ENCODE measurements at places on chromosomes 6 and 20.

GRCh38 chr6:159594750-159595117 is 98.3 kb downstream of the SOD2 start:
- no peak for DNase-seq

GRCh38 chr6:158626360-158627167 is 18.0 kb downstream of the DYNLT1 start:
- no peak for DNase-seq

DNA sequence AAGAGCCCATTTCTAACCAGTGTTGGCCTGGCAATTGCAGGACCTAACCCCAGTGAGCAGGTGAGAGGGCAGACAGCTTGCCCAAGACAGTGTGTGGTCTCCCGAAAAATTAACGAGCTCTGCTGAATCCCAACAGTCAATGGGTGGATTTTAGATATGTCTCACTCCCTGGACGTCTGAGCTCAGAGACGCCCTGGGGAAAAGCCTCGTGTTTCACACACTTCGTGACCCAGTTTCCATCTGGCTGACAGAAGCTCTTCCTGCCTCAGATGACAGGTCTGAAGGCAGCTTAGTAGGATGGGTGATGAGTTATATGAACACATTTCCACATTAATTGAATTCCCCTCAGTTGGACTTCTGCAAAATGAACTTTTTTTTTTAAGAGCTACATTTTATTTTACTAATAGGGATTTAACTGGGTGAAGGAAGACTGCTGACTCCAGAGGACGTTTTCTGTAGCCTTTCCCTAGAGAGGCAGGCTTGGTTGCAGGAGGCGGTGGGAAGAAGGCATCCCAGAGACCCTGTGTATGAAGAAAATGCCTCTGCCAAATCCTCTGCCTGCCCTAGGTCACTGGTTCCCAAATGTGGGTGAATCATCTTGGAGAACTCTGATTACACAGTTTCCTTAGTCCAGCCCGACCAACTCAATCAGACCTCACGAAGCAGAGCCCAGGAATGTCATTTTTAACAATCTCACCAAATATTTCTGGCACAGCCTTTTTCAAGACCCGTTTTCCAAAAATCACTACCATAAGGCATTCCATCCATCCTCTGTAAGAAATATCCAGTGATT is 71.7 kb upstream of the LY86 start:
- no peak for DNase-seq

DNA sequence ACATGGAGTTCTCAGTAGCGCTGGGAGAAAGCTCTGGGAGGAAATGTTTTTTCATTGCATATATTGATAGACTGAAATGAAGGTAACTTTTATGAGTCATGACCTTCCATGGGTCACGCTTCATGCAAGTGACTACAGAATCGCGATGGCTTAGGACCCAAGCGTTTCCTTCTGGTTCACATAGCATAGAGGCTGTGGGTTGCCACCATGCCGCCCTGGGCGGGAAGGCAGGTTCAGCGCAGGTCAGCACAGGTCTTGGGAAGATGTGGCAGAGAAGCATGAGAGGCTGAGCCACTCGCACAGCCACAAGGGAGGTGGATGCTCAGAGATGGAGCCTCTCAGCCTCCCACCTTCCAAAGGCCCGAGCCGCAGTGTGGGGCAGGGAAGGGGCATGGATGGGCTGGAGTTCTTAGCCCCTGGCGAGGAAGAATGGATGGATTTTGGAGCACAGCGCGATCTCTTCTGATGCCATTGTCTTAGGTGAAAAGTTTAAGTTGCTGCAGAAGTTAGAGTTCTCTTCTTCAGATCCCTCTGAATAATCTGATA is 219.5 kb downstream of the SMOC2 start:
- DNase-seq, result no peak

GRCh38 chr20:24503352-24503931 is 34.0 kb downstream of the SYNDIG1 start:
- DNase-seq, result no peak

DNA sequence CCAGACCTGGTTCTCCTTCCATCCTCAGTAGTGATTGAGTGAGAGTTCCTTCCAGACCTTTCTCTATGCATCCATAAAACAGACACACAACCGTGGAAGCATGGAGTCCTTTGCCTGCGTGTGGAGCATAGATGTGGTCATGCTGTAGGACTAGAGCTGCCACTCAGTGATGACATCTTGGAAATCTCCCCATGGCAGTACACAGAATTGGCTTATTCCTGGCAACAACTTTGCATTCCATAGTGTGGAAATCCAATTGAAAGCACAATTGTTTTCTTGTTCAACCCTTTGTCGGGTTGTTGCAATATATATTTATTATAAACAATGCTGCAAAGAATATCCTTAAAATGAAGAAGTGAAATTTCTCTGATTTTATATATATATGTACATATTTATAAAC is 547.8 kb downstream of the CDH26 start:
- no peak for DNase-seq

GRCh38 chr6:74853991-74854390 is 351.9 kb downstream of the COL12A1 start:
- no peak for DNase-seq

DNA sequence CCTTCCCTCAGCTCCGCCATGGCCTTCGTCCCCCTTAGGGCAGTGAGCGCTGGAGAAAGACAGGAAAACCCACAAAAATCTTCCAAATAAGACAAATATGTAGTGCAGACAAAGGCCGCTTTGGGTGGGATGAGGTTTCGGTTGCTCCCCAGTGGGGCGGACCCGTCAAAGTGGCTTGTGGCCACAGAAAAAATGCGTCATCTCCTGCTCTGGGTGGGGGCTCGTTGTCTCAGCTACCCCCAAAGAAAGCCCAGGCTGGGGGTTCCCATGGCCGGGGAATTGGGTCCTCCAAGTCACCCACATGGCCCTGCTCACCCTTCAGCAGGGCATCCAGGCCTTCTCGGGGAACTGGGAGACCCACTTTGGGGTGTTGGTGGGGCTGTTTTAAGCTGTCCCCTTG is 21.9 kb upstream of the SCUBE3 start:
- DNase-seq, result no peak

GRCh38 chr6:7703148-7703680 is 22.7 kb upstream of the BMP6 start:
- no peak for DNase-seq

DNA sequence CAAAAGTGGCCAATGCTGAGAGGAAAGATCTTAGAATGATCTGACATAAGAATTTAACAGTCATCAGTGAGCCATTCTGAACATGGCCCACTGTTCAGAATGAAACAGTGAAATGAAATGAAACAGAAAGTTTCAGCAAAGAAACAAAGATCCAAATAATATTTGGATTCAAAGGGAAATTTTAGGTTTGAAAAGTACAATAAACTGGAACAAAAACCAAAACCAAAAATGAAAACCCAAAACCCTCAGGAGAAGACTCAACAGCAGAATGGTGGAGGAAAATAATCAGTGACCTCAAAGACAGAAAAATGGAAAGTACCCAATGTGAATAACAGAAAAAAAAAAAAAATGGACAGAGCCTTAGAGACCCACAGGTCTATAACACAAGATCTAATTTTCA is 66.1 kb upstream of the EMILIN3 start:
- DNase-seq, result no peak

GRCh38 chr6:128209771-128210170 is 308.9 kb upstream of the THEMIS start:
- no peak for DNase-seq
